ENCODE measurements at places on chromosomes 2 and 18.

DNA sequence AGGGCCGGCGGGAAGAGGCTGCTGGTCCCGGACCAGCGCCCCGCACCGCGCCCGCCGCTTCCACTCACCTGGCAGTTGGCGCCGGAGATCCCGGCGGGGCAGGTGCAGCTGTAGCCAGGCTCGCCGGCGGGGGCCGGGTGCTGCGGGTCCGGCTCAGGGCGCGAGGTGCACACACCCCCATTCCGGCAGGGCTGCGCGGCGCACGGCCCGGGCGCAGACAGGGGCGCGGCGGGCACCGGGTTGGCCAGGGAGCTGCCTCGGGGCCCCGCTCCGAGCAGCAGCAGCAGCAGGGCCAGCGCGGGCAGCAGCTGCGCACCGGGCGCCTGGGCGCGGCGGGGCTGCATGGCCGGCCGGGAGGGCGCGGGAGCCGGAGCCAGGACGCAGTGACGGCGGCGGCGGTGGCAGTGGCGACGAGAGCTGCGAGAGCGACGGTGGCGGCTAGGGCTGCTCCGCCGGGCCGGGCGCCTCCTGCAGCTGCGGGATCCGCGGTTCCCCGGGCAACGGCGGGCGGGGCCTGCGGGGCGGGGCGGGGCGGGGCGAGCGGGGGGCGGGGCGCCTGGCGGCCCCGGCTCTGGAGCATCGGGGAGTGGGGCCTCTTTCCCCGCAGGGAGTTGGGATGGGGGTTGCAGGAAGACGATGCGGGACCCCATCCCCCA is at the start of gene DNER:
Gene DNER (minus strand): TSS at position 476 of the 656 bp plus-strand sequence. CDS start 132 bp downstream, at position 344.
- H3K27me3 ChIP-seq, result peaks cover 6% of the 10 kb centered on the region
- H3K27ac ChIP-seq, result no peak within 1 kb of the TSS
- no peaks in the 10 kb centered on the region for H3K36me3 ChIP-seq
- peak within 1 kb of the TSS; percentile 65 for H3K4me3 ChIP-seq
- DNase-seq, result no peak

- no peaks in the 10 kb centered on the region for H3K27me3 ChIP-seq
- H3K36me3 ChIP-seq, result no peaks in the 10 kb centered on the region
- H3K4me1 ChIP-seq, result peaks cover 7% of the 10 kb centered on the region
- DNase-seq, result no peak
- peak overlapping the region; percentile 86 for H3K4me3 ChIP-seq
These were observed 19.1 kb upstream of the STPG4 start for GRCh38 chr2:47173986-47174732.

GRCh38 chr2:151119374-151119773 is 142.3 kb downstream of the RBM43 start:
- no peak overlapping the region for H3K27ac ChIP-seq
- no peaks in the 10 kb centered on the region for H3K36me3 ChIP-seq
- H3K4me1 ChIP-seq, result no peaks in the 10 kb centered on the region
- no peak overlapping the region for H3K4me3 ChIP-seq

- no peak overlapping the region for H3K27ac ChIP-seq
- no peaks in the 10 kb centered on the region for H3K36me3 ChIP-seq
- no peaks in the 10 kb centered on the region for H3K27me3 ChIP-seq
- no peak for DNase-seq
- no peak overlapping the region for H3K4me3 ChIP-seq
These were observed 129.9 kb downstream of the PRPF40A start for GRCh38 chr2:152587187-152587947.

- no peaks in the 10 kb centered on the region for H3K27me3 ChIP-seq
- no peak overlapping the region for H3K4me3 ChIP-seq
- no peak for DNase-seq
- H3K4me1 ChIP-seq, result no peaks in the 10 kb centered on the region
These were observed 415.8 kb upstream of the TRIB2 start for GRCh38 chr2:12300927-12301326.

- H3K4me3 ChIP-seq, result no peak overlapping the region
- no peaks in the 10 kb centered on the region for H3K36me3 ChIP-seq
- H3K27ac ChIP-seq, result no peak overlapping the region
- H3K27me3 ChIP-seq, result no peaks in the 10 kb centered on the region
These were observed 270.6 kb upstream of the RGPD4 start for GRCh38 chr2:107556038-107556627.

DNA sequence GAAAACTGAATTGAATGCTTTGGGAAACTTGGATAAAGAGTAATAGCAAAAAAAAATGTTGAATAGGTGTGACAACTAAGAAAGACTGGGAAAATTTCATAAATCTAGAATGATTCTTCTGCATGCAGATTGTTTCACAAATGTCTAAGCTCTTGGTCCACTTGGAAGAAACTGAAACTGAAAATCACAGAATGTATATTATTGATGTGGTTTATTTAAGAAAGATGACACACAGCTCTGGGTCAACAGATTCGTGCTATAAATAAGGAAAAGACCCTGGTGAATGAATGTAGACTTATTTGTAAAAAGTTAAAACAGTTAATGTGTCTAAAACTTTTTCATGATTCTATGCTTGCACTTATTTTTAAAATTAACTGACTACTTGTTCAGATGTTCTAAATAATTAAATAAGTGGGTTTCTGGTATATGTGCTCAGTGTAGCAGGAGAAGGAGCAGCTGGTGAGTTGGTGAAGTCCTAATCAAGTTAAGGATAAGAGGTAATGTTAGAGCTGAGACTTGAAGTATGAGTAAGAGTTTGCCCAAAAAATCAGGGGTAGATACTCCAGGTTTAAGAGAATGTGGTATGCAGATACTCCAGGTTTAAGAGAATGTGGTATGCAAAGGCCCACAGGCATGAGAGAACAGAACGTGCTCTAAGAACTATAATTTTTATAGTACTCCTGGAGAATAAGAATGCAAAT is 24.5 kb downstream of the UGP2 start:
- H3K27me3 ChIP-seq, result no peaks in the 10 kb centered on the region
- no peak overlapping the region for H3K27ac ChIP-seq
- no peaks in the 10 kb centered on the region for H3K36me3 ChIP-seq
- DNase-seq, result no peak

DNA sequence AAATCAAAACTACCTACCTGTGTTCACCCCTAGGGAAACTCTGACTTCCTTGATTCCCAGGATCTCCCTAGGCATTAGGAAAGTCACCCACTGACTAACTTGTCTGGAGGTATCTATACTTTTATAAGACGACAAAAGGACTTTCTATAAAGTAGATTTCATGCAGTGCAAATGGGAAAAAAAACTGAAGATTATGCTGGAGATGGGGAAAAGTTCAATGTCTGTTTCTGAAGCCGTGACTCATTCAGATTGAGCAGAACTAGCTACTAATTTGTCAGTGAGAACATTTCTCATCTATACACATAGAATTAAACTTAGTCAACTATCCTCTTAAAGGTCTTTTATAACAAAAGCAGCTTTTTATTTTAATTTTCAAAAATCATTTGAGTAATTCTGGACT is 6.0 kb downstream of the SEPTIN10 start:
- no peak for DNase-seq
- no peaks in the 10 kb centered on the region for H3K27me3 ChIP-seq
- no peaks in the 10 kb centered on the region for H3K36me3 ChIP-seq
- no peak overlapping the region for H3K27ac ChIP-seq
- no peaks in the 10 kb centered on the region for H3K4me1 ChIP-seq

DNA sequence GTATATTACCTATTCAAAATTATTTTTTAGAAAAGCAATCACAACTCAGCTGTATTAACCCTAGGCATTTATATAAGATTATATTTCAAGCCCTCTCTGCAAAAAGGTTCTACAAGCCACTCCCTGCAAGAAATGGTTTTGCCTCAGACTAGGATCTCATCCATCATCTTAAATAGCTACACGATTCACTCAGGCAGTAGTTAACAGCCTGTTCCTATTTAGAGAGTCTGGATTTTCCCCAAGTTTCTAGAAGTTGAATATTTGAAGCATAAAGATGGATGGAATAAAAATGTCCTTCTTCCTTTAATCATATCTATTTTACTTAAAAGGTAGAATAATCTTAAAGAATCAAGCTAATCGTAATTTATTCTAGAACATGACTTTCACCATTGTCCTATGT is 167.1 kb upstream of the STK17B start:
- H3K27ac ChIP-seq, result no peak overlapping the region
- no peaks in the 10 kb centered on the region for H3K4me1 ChIP-seq
- no peaks in the 10 kb centered on the region for H3K27me3 ChIP-seq
- DNase-seq, result no peak

Data from breast epithelium (tissue), 4 donors.